ENCODE measurements at places on chromosomes 6 and 20.

DNA sequence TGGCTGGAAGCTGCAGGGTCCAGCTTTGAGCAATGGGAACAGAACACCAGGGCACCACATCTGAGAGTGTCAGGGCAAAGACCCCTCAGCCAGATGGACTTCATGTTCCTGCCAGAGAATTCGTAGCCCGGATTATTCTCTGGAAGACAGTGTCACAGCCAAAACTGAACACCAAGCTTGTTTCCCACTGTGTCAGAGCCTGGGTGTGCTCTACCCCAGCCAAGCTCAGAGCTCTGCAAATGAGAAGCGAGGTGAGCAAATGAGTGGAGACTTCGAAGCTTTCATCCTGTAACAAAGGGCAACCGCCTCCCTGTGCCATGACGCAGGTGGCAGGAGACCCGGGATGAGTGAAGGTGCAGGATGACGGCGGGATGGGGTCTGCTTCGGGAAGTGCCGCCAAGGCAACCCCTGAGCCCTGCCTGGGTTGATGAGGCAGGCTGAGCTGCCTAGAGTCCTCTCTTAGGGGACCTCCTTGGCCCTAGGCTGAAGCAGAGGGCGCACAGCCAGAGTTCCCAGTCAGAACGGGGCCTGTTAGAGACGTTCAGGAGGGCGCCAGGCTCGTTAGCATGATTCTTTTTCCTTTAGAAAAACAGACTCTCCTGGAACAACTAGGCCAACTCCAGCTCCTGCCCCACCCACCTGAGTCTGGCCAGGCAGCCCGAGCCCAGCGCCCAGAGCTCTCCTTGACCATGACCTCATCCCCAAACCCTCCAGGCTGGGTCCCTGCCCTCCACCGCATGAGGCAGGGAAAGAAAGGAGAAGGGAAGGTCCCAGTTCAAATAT, 187.7 kb downstream of the SOD2 start:
- DNase-seq = no peak

DNA sequence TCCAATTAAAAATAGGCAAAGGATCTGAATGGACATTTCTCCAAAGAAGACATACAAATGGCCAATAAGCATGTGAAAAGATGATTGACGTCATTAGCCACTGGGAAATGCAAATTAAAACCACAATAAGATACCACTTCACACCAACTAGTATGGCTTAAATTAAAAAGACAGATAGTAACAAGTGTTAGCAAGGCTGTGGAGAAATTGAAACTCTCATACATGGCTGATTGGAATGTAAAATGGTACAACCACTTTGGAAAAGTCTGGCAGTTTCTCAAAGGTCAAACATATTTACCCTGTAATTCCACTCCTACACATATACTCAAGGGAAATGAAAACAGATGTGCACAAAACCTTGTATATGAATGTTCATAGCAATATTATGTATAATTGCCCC, 83.6 kb downstream of the CEP57L1 start:
- no peak for DNase-seq

- no peak for DNase-seq
Measured at GRCh38 chr6:37254881-37255280, 2.7 kb upstream of the TBC1D22B start.

DNA sequence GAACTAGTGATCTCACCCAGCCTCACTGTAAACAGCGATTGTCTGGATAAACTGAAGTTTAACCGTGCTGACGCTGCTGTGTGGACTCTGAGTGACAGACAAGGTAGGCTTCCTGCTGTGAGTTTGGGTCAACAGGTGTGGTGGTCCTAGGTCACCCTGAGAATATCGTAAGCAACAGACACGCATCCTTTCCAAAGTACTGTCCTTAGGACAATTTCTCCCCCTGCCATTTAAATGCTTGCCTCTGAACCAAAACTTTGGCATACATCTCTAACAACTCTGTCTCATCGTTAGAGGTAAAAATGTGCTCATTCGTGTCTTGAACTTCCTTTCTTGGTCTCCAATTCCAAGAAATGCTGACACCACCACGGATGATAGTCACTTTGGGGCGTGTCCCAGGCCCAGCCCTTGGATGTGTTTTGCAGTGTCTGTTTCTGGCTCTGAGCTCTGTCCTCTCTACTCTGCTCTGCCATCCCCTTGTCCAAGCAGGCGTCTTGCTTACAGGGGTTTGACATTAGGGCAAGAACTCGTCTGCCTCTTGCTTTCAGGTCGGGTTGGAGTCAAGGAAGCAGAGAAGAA, 95.5 kb downstream of the EYA2 start:
- DNase-seq = no peak

DNA sequence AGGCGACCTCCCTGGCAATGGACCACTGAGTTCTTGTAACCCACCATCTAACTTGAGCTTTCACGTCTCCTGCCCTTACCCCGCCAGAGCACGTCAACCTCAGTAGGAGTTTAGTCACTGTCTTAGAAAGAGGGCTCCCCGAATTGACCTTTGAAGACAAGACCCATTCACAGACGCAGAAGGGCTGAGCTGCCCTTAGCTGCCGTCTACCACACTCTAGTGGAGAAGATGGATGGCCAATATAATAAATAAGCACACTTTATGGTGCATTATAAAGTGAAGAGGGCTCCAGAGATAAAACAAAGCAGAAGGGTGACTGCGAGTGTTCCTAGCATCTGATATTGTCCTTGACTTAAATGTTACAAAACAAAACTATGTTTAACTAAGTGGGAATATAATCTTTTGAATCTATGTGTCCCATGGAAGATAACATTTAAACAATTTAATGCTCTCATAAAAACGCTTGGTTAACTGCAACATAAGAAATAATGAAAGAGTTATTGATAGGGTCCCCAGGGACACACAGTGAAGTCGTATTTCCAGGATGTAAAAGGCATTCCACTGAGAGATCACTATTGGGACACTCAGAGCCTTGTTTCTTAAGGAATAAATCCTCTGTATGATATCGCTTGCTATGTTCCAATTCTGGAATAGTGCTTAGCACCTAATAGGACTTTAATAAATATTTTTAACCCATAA, 261.1 kb downstream of the THBS2 start:
- DNase-seq = no peak

GRCh38 chr6:149012040-149012545, 265.3 kb downstream of the UST start:
- DNase-seq = no peak

Measured in activated CD4-positive, alpha-beta T cell treated with anti-CD3 and anti-CD28 coated beads for 1 hour (primary cell).